ENCODE measurements at places on chromosomes 16 and 17.

GRCh38 chr17:41625602-41626001, 1.2 kb upstream of the KRT17 start:
- no peak for DNase-seq

DNA sequence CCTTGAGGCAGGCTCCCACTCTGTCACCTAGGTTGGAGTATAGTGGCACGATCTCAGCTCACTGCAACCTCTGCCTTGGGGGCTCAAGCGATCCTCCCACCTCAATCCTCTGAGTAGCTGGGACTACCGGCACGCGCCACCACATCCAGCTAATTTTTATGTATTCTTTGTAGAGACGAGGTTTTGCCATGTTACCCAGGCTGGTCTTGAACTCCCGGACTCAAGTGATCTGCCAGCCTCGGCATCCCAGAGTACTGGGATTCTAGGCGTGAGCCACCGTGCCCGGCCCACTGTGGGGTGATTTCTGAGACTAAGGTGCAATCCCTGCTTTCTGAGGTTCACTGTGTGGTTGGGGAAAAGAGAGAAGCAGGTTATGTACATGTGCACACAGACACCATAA, 12.0 kb upstream of the SLC12A3 start:
- DNase-seq = no peak

DNA sequence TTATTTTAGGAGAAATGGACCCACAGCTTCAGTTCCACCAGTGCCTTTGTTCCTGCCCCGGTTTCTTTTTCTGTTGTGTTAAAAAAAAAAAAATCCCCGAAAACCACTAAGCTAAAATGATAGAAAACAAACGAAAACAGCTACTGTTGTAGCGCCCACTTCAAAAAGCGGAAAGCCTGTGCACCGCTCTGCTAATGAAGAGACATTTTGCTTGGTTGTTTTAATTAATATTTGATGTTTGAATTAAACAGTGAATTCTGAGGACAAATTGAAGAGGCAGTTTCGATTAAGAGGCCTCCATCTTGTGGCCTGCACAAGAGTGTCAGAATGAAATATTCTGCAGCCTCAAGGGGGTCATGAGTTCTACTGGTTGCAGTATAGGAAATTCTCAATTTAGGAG, 186.7 kb downstream of the RPTOR start:
- DNase-seq = no peak

DNA sequence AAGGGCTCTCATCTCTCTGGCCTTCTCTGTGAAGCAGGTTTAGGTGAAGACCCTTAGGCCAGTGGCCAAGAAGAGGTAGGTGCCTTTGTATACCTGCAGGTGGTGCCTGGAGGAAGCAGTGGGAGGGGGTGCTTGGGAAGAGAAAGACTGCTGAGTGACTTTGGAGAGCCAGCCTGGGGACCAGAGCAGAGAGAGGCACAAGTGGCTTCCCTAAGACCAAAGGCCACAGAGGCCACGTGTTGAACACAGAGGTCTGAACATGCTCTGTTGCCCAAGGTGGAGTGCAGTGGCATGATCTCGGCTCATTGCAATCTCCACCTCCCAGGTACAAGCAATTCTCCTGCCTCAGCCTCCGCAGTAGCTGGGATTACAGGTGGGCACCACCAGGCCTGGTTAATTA, 103.5 kb downstream of the CPPED1 start:
- DNase-seq = no peak

GRCh38 chr16:22091721-22092120, 620 bp upstream of the VWA3A start:
- DNase-seq = no peak

GRCh38 chr16:9821331-9821730, 360.9 kb downstream of the GRIN2A start:
- no peak for DNase-seq

GRCh38 chr16:52436339-52437276, 110.3 kb downstream of the TOX3 start:
- no peak for DNase-seq

DNA sequence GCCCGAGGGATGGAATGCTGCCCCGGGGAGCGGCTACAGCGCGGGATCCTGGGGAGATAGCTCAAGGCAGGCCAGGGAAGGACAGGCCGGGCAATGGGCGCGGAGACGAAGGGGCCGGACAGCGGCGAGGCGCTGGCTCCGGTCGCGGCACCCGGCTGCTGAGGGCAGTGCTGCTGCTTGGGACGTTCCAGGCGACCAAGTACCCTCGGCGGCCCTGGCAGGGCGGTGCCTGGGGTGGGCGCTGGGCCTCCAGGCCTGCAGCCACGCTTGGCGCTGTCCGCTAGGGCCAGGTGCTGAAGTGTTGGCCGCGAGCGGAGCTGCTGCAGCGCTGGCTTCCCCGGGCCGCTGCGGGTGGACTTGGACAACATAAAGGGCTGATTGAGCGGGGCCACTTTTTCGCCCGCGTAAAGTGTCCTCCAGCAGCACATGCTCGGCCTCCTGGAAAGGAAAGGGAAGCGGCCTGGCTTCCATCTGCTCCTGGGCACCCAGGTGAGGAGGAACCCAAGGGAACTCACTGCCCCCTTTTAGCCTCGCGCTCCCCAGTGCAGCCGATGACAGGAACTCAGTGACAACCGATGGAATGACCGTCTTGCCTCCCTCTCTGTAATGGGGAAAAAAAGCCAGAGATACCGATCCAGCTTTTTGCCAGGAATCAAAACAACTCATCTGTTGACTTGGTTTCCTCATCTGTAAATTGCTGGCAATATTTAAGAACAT, 23.7 kb downstream of the CLEC3A start:
- DNase-seq = no peak

GRCh38 chr17:83148317-83149028, 69.1 kb downstream of the METRNL start:
- DNase-seq = no peak

DNA sequence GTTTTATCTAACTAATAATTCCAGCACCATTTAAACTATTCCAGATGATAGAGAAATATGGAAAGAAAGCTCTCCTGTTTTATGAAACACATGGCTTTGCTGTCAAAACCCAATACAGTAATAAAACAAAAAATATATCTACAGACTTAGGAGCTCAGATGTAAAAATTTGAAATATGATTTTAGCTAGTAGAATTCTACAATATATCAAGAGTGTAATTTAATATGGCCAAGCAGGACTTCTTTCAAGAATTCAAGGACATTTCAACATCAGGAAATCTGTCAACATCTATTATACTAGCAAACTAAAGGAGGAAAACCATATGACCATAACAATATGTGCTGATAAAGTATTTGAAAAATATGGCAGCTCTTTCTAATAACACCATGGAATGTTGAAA, 57.5 kb downstream of the CCDC182 start:
- DNase-seq = no peak

DNA sequence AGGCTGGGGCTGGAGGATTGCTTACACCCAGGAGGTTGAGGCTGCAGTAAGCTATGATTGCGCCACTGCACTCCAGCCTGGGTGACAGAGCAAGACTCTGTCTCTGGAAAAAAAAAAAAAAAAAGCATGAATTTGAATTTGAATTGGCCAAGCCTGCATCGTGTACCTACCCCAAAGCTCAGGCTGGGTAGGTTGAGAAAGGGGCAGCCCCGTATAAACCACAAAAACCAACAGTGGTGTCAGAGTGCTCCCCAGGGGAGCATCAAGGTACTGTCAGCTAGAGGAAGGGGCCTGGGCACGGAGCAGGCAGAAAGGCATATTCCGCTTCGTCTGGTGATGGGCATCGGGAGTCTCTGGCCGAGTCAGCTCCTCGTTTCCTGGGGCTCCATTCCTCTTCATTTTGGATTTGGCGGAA, 40.9 kb downstream of the RAP1GAP2 start:
- DNase-seq = peak; percentile 37

DNA sequence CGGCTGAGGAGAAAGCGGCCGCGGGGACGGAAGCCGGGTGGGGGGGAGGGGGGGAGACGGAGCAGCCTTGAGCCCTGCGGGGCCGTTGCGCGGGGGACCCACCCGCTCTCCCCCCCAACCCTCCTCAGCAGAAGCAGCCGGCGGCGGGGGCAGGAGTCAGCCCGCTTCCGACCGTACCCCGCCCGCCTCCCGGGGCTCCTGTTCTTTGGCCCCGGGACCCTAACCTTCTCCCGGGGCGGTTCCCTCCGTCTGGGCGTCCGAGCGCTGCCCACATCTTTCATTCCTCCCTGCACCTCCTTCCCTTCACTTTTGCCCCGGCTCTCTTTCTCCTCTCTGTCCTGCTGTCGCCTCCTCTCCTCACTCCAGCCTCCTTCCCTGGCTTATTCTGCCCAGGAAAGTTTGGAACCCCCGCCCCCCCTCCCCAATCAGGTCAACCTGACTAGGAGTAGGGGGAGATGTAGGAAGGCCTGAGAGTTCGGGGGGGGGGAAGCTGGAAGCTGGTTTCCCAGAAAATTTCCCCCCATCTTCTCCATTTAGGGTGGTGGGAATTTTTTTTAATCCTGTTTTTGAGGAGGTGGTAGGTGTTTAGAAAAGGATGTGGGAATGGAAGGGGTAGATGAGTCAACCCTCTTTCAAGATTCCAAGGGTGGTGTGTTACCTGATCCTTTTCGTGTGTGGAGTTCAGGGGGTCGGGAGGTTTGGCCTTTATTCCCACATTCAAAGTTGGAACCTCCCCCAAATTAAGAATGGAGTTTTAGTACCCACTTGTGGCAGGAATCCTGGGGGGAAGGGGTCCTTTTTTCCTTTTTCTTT, 427 bp upstream of the NLK start:
- no peak for DNase-seq

GRCh38 chr16:588639-588888, 1.3 kb upstream of the RAB40C start:
- no peak for DNase-seq

- no peak for DNase-seq
These were observed 368.6 kb downstream of the SHISA9 start for GRCh38 chr16:13269905-13270528.

DNA sequence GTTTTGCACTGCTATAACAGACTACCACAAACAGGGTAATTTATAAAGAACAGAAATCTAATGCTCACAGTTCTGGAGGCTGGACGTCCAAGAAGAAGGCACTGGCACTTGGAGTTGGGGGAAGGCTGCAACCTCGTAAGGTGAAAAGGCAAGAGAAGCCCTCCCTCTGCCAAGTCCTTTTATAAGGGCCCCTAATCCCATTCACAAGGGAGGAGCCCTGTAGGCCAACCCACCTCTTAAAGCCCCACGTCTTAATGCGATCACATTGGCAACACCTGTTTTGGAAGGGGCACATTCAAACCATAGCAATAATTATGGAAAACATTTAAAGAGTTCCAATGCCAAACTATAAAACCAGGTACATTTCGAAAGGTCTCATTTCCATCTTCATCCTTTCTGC, 5.2 kb downstream of the PKD1L3 start:
- DNase-seq = no peak
